Activated CD4-positive, alpha-beta T cell treated with anti-CD3 and anti-CD28 coated beads, Interleukin-2, amount 50 U/mL, for 1 hour (primary cell): ENCODE measurements at places on chromosomes 1 and 21.

DNA sequence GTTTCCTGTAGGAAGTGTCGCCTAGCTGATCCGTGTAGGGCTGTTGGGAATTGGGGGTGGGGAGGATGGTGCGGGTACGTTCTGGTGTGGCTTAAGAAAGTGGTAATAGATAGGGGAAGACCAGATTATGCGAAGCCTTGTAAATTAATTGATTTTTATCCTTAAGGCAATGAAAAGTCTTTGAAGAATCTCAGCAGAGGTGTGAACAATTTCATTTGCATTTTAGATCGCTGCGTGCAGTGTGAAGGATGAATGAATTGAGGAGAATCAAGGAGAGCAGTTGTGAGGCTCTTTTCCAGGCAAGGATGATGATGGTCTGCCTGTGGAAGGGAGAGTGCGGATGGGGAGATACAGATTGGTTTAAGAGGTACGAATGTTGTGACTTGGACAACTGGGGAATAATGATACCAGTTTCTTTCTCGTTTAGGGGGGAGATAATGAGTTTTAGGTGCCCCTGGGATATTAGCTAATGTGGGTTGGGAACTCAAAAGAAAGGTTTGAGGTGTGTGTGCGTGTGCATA is 813 bp upstream of the DEDD start:
- no peak for DNase-seq

- no peak for DNase-seq
These were observed 26.2 kb downstream of the RGS7 start for GRCh38 chr1:241330619-241331327.

DNA sequence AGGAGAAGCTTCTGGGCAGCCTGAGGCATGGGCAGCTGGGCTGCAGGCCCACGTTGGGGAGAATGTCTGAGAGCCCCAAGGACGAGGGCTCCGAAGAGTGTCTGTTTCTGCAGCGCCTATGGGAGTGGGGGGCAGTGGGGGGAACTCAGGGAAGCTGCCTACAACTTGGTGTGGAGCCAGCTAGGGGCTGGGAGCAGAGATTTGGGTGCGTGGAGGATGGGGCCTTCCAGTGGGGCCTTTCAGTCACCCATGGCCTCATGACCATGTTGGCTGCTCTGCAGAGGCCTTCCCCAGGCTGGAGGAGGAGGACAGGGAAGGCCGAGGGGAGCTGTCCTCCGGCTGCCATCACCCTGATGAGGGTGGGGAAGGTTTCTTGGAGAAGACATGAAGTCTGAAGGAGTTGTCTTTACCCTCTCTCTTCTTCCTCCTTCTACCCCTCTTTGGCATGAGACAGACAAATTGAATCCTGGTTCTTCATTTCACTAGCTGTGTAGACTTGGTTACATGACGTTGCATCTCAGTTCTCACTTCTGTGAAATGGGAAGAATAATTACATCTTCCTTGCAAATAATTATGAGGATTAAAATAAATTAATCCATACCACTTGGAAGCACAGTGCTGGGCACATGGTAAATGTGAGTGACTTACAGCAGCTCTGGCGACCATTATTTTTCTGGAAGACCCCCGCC is 8.3 kb downstream of the PPFIA4 start:
- no peak for DNase-seq

DNA sequence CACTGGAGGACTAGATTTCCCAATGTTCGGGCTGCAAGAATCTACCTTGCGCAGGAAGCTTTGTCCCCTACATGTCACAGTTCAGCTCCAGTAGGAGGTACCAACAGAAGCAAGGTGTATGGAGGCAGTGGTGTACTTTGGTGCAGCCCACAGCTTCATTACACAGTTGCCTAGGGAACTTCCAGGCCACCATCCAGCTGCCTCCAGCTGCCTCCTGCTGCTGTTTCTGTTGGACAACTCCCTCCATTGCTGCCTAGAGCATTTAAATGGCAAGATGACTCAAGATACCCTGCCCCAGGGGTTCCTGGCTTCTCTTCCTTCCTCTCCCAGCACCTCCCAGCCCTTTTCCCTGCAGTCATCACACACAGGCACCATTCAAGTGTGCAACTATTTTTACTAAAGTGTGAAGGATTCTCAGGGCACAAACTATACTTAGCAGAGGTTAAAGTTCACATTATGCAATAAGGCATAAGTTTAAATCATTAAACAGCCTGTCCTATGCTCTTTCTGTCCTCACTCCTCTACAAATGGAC is 39.0 kb upstream of the ATP1A1 start:
- DNase-seq: no peak

GRCh38 chr1:205133287-205133686 is 11.5 kb upstream of the RBBP5 start:
- DNase-seq: no peak

DNA sequence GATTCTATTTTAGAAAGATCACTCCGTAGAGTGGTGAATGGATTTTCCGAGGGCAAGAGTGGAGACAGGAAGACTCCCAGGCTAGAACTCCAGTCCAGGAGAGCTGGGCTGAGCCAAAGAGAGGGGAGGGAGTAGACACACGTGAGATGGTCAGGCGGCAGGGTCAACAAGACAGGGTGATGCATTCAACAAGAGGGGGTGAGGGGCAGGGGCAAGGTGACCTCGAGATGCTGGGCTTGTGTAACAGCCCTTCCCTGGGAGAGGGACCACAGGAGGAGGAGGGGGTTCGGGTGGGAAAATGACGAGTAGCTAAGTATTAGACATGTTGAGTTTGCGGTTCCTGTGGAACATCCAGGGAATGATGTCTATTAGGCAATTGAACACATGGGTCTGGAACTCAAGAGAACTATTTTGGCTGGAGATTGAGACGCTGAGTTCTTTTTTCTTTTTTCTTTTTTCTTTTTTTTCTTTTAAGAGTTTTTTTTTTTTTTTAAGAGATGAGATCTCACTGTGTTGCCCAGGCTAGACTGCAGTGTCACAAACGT is 13.3 kb downstream of the RSPO1 start:
- no peak for DNase-seq

- DNase-seq: no peak
These were observed 74.6 kb downstream of the RPS6KC1 start for GRCh38 chr1:213125643-213126042.

GRCh38 chr1:173429471-173430402 is 47.4 kb upstream of the PRDX6 start:
- peak; percentile 63 for DNase-seq

GRCh38 chr1:116409751-116410191 is 36.7 kb downstream of the ATP1A1 start:
- no peak for DNase-seq

DNA sequence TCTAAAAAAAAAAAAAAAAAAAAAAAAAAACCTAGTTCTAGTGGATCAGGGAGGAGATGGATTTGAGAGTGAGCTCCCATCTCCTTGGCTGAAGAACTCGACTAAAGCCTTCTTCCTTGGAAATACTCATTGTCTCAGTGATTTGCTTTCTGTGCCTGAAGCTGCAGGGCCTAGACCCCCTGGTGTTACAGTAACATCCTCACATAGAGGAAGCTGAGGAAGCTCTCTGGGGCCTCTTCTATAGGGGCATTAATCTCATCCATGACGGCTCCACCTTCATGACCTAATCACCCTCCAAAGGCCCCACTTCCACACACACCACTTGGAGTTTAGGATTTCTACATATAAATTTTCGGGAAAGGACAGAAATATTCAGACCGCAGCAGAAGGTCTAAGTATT is 95.9 kb upstream of the ETS2 start:
- DNase-seq: no peak

GRCh38 chr1:223840254-223840653 is 5.5 kb downstream of the TP53BP2 start:
- no peak for DNase-seq

- no peak for DNase-seq
These were observed 29.5 kb downstream of the TUT4 start for GRCh38 chr1:52523376-52523775.

- no peak for DNase-seq
These were observed 24.3 kb downstream of the UBE2Q1 start for GRCh38 chr1:154533952-154534844.

GRCh38 chr1:73859227-73859626 is 338.7 kb downstream of the LRRIQ3 start:
- DNase-seq: no peak

DNA sequence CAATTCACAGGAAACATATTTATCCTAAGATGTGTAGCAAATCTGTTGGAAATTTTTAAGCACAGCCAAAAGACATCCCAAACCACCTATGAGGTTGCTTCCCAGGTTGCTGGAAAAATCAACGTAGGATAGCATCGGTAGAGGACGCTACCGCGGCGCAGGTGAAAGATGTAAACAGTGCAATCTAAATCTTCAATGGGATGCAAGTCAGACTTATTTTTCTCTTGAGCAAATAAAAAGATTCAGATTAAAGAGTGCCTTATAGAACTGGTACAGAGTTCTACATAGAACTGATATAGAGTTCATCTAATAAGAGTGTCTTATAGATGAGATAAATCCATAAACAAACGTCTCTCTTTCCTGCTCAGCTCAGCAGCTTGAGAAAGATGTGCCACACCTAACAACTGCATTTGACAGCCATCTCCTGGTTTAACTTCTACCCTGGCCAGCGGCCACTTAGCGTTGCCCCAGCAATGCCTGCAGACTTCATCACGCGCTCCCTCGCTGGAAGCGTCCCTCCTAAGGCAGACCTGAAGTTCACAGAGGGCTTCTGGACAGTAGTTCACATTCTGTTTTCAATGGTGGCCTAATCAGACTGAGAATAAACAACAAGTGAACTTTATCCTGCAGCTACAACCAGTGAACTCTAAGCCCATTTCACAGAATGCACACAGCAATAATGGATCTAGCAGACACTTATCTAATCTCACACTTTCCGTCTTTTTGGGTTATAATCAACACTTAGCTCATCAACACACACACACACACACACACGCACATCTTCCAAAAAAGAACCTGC is 164.5 kb downstream of the TOMM20 start:
- no peak for DNase-seq

DNA sequence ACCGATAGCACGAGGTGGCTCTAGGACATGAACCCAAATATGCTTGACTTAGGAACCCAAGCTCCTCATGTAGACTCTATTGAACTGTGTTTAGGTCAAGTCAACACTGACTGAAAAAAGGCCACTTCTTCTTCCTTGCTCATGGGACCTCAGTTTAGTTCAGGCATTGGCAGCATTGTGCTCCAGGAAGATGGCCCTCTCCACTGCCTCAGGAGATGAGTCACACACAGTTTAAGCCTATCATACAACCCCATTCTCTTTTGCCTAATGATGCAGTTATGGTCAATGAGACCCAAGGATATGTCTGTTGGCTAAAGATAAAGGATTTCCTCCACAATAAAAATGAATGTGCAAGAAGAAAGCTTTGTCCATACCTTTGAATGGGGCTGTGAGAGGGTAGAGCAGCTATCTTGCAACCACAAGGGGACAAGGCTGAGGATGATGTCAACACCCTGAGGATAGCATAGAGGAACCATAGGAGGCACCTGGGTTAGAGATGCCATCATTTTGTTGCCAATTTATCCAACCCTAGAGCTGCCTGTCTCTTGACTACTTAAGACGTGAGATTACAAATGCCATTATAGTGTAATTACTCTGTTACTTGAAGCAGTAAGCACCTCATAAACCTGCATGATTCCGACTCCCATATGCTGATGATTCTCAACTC is 3.0 kb upstream of the TRIM63 start:
- no peak for DNase-seq

DNA sequence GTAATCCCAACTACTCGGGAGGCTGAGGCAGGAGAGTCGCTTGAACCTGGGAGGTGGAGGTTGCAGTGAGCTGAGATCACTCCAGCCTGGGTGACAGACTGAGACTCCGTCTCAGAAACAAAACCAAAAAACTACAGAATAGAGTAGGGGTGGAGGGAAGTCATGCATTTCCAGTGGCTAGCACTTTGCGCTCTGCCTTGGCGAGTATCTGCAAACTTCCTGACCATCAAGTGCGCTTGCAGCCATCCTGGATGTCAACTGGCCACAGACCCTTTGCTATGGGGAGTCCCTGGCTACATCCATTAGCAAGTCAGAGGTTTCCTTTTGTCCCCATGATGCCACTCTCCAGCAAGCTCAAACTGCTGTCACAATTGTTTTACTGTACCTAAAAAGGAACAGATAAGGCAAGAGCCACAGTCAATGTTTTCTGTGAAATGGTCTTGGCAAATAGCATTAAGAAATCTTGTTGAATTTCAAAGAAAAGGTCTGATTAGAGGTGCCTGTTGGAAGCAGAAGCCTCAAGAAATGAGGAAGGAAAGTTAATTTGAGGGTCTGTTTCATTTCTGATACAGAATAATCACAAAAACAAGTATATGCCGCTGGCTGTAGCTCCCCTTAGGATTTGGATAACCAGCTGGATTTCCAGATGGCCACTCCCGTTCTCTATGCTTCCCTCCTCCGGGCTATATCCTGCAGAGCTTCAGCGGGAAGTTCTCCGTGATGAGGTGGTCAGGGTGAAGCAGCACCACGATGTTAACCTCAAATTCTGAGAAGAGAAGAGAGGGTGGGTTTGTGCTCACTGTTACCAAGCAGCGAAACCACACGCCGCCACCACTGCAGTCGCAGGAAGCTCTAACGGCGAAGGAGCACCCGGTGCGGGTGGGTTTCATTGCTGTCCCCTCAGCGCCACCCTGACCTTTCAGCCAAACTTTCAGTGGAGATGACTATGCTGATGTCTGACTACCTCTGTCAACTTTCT is 42.0 kb downstream of the VPS26C start:
- peak; percentile 28 for DNase-seq

GRCh38 chr1:204544321-204544720 is 28.1 kb downstream of the MDM4 start:
- DNase-seq: no peak
